ENCODE measurements at places on chromosomes 7 and 10.

DNA sequence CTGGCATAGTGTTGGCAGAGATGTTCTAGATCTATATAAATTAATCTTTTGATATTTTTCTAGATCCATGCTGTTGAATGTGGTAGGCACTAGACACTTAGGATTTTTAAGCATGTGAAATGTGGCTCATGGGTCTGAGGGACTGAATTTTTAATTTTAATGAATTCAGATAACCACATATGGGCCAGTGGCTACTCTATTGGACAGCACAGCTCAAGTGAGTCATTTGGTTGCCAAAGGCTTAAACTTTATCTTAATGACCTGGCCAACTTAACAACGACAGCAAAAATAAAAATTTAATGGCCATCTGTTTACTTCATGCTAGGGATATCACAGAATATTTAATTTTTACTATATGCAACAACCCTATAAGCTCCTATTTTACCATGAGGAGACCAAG is 61.4 kb downstream of the CDK14 start:
- no peak for DNase-seq

DNA sequence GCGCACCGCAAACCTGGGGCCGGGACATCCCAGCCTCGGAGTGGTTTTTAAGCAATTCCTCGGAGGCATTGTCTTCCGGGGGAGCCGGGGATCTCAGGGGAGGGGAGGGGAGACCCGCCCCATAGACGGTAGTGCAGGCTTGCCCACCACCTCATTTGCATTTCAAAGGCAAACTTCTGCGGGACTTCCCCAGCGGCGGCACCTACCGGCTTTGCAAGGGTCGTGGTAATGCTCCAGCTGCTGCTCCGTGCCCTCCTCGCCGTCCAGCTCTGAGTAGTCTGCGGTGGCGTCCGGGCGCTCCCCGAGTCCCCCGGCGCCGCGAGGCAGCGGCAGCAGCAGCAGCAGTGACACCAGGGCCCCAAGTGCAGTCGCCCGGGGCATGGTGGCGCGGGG is 425 bp downstream of the TLL2 start:
- DNase-seq, result no peak

- DNase-seq, result no peak
Observed at GRCh38 chr10:70931168-70931815, 42.9 kb upstream of the PCBD1 start.

DNA sequence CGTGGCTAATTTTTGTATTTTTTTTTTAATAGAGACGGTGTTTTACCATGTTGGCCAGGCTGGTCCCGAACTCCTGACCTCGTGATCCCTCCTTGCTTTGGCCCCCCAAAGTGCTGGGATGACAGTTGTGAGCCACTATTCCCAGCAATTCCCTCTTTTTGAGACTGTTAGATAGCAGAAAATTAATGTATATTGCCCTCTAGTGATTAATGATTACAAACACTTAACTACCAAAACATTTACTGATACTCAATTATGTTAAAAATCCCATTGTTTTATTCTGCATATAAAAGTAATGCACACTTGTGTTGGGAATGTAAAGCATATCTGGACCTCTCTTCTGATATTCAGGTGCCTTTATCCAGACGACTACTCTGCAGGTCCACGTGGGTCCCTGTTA is 41.2 kb upstream of the COBL start:
- DNase-seq, result no peak

GRCh38 chr10:36033808-36034207 is 391.7 kb upstream of the FZD8 start:
- no peak for DNase-seq

- DNase-seq, result no peak
Observed at GRCh38 chr7:125567686-125568085, 638.1 kb upstream of the POT1 start.

GRCh38 chr10:100341953-100342626 is 4.9 kb upstream of the SCD start:
- peak; percentile 16 for DNase-seq

- DNase-seq, result peak; percentile 11
Observed at GRCh38 chr7:44461387-44461786, 29.1 kb downstream of the NUDCD3 start.

DNA sequence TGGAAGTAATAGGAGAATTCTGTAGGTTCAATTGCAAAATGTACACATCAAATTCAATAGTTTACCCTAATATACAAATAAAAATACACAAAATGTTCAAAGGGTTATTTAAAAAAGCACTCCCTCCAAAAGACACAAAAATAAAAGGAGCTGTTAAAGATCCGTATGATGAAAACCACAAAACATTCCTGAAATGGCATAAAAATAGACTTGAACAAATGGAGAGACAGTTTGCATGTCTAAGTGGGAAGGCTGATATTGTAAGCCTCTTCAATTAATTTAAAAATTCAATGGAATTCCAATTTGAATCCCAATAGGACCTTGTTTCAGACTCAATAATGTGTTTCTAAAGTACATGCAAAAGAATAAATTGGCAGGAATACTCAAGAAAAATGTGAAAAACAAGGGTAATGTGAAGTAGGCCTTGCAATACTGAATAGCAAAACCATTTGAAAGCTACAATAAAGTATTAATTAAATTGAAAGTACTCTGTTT is 38.0 kb upstream of the INSYN2A start:
- DNase-seq, result no peak

All from stimulated activated CD8-positive, alpha-beta memory T cell treated with anti-CD3 and anti-CD28 coated beads, Interleukin-15, amount 100 ng/mL, for 48 hours (primary cell).